ENCODE measurements at places on chromosomes 7 and 10.

DNA sequence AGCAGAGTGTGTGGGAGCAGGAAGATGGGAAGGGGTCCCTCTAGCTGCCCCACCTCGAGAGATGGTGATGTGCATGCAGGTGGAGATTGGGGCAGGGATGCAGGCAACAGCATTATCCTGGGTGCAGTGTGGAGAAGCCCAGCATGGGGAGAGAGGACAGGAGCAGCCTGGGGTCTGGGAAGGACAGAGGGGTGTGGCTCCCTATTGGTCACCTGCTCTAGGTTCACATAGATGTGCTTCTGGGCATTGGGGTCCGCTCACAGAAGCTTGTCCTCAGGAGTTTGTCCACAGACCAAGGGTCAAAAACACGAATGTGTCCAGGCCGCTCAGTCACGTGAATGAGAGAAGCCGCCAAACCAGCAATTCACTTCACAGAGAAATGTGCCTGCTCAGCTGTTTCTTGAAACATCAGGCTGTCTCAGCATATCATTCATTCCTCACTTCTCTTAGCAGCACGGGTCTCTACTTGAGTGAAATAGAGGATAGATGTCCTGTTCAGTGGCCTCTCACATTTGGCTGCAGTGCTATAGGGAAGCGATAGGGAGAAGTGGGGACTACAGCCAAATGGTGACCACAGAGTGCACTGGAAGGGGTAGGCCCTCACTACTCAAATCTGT lies 11.5 kb upstream of the SLC29A3 start:
- DNase-seq: no peak

GRCh38 chr10:59236064-59236697 lies 59.7 kb downstream of the PHYHIPL start:
- no peak for DNase-seq

DNA sequence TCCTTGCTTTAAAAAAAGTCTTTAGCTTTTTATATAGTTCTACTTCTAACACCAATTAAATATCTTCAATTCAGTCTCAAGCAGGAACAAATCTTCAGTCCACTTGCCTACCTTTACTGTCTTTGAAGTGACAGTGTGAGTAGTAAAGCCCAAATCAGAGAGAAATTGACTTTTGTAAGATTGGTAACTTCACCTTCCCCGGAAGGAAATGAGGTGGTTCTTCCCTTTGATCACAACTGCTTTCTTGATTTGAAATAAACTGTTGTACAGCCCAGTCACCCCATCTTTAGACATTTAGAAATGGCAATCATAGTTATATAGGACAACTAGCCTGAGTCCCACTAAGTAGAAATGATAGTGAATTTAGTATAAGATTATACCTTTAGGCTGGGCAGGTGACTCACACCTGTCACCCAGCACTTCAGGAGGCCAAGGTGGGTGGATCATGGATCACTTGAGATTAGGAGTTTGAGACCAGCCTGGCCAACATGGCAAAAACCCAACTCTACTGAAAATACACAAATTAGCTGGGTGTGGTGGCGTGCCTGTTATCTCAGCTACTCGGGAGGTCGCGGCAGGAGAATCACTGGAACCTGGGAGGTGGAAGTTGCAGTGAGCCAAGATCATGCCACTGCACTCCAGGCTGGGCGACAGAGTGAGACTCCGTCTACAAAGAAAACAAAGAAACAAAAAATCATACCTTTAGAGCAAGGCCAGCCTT lies 4.7 kb downstream of the FAS start:
- DNase-seq: no peak

- DNase-seq: no peak
Observed at GRCh38 chr7:111438369-111439289, 123.7 kb downstream of the IMMP2L start.

GRCh38 chr7:12229046-12229445 lies 18.0 kb downstream of the TMEM106B start:
- no peak for DNase-seq

GRCh38 chr10:13629116-13629515 lies 42.4 kb downstream of the PRPF18 start:
- DNase-seq: no peak

DNA sequence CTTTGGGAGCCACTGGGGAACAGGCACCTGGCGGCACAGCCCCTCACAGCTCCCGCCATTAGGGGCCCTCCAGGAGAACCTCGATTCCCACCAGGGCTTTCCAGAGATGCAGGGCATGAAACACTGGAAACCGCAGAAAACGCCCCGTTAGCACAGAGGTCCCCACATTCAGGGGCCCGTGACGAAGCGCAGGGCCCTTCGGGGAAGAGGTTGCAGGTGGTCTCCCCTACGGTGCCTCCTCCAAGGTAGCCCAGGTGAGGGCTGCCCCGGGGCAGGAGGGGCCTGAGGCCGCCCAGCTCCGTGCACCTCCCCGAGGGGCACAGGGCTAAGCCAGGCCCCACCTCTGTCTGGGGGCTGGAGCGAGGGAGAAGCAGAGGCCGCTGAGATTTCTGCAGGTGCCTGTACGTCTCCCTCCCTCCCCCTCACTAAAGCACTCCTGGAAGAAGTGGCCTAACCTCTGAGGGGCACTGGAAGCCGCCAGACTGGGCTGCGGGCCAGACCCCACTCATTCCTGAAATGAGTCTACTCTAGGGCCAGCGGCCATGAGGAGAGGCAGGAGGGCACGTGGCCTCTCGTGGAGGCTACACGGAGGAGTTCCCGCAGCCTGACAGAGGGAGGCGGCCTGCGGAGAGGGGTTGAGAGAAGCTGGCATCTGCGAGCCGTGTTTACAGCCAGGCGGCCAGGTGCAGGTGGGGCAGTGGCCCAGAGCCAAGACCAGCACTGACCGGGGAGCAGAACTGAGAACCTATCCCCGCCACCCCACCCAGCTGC lies 6.9 kb downstream of the PDGFA start:
- DNase-seq: no peak

DNA sequence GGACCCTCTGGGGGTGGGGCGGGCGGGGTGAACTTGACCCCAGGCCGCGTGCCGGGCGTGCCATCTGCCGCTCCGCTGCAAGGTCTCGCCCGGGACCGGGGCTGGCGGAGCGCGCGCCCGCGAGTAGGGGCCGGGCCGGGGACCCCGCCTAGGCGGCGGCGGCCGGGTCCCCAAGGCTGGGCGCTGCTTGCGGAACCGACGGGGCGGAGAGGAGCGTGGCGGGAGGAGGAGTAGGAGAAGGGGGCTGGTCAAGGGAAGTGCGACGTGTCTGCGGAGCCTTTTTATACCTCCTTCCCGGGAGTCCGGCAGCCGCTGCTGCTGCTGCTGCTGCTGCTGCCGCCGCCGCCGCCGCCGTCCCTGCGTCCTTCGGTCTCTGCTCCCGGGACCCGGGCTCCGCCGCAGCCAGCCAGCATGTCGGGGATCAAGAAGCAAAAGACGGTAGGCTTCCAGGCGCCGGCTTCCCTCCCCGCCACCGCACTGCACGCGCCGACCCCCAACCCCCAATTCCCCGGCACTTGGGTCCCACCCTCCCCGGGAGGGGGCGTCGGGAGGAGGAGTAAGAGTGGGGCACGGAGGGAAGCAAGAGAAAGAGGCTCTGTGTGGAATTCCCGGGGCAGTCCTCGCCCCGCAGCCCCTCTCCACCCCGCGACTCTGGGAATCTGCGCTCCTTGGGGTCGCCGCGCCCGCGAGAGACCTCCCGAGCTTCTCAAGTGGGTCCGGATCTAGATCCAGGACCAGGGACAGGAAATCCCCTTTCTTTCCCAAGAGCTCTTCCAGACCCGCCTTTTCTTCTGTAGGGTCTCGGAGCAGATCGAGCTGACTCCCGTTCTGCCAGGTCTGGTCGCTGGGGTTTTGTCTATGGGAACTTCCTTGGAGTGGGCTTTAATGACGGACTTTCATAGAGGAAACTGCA lies at the start of gene PAPSS2:
Gene PAPSS2, plus strand, starts transcription at position 308 of the 913 bp plus-strand sequence. Its CDS starts 104 bp downstream, at position 412.
- DNase-seq: no peak

- no peak for DNase-seq
Observed at GRCh38 chr10:53841483-53842145, 959.4 kb downstream of the PCDH15 start.

GRCh38 chr7:34096198-34096651 lies 190.9 kb downstream of the BMPER start:
- DNase-seq: no peak

DNA sequence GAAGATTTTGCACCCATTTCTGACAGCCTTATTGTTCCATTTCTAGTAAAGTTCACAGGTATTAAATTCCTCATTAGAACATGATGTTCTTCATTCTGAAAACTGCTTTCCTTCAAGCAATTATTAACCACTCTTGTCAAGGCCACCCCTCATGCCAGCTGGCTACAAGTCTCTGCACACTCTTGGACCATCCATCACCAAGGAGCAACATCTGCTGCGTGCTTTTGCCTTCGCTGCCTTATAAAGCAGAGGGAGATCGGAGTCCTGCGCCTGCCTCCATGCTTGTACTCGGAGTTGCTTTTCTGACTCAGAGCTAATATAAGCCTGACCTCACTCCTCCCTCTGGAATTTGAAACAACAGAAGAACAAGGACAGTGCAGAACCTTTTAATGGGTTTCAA lies 529.9 kb upstream of the DPP6 start:
- DNase-seq: no peak

DNA sequence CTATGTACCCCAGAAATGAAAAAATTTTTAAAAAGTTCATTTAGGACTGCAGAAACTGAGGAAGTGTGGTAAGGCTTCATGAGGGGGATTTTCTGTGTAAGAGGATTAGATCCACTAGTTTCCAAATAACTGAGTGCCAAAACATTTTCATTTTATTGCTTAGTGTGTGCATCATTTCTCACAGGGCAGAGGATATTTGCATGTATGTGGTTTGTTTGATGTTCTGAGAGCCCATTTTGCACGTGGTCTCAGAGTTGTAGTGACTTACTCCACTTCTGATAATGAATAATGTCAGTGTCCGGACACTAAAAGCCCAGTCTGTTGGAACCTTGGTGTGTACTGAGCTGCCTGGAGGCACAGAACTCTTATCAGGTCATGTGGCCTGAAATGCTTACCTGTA lies 299.9 kb downstream of the AUTS2 start:
- no peak for DNase-seq

DNA sequence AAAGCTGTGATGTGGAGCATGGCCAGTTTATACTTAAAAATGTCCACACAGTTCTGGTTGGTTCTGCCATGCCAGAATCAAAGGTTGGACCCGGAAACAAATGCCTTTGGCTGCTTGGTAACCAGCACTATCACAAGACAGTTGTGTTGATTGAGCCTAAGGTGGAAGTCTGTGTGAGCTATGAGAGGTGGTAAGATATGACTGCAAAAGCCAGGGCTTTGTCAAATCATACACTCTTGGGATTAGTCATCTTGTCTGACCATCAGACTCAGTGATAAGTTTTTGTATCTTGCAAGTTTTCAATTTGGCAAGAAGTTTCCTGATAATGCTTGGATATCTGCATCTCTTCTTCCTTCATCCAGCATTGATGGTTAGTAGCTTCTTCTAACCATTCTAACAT lies 35.5 kb downstream of the GPR141 start:
- no peak for DNase-seq

DNA sequence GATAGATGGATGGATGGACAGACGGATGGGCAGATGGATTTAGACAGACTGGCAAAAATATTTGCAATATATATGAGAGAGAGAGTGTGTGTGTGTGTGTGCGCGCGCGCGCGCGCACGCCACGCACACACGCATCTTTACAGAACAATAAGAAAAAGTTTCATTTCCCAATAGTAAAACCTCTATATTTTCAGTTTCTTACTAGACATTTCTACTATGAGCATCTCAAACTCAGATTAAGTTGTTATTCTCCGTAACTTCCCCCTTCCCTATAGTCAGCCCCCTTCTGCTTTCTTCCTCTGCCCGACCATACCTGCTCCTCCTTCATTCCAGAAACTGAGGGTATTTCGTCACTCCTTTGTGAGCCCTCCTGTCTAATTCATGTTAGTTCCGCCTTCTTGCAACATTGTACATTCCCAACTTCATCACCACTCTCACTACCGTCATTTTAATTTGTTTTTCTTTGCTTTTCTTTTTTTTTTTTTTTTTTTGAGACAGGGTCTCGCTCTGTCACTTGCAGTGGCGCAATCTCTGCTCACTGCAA lies 154.4 kb upstream of the SH2B2 start:
- DNase-seq: no peak

- no peak for DNase-seq
Observed at GRCh38 chr10:25914776-25915175, 19.3 kb upstream of the MYO3A start.
